ENCODE measurements at places on chromosomes 3 and 15. TPM values are rescaled to one million over a fixed set of nuclear protein-coding genes. Genes with fewer than 3 reads are reported as not detected.

CMTM8 gene
- 4.8 TPM for total RNA-seq

- DNase-seq, result no peak
These were observed 29.3 kb downstream of the RFTN1 start for GRCh38 chr3:16484216-16484615.

DNA sequence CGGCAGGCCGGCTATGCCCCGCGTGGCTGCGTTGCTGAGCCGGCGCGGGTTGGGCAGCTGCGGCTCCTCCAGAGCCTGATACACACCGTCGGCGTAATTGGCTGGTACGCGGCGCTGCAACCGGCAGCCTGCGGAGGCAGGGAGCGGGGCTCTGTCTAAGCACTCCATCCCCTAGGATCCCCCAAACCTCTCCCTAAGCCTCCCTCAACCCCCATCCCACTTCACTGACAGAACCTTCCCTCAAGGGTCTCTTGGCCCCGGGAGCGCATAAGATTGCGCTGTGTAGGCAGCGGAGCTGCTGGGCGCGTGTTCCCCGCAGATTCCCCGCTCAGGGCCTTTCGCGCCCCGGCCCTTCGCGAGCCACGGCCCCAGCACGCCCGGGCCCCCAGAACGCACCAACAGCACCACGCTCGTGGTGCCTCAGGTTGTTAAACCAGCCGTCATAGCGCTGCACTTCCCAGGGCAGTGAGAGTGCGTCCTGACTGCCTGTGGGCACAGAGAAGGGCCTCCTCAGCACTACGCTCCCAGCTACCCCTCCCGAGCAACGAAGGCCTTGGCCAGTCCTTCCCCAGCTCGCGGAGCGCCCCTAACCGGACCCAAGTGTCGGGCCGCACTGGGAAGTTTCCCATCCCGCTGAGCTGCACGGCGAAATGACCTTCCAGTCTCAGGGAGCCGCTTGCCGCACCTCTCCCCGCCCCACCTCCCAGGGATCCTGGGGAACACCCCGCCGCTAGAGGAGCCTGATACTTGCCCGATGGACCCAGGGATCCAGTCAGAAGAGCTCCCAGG, 1.2 kb downstream of the DUOX2 start:
- DNase-seq, result no peak

GRCh38 chr15:100952566-100952965, 33.4 kb downstream of the LRRK1 start:
- DNase-seq, result no peak

- DNase-seq, result no peak
These were observed 17.9 kb downstream of the PLS1 start for GRCh38 chr3:142614059-142614626.

DNA sequence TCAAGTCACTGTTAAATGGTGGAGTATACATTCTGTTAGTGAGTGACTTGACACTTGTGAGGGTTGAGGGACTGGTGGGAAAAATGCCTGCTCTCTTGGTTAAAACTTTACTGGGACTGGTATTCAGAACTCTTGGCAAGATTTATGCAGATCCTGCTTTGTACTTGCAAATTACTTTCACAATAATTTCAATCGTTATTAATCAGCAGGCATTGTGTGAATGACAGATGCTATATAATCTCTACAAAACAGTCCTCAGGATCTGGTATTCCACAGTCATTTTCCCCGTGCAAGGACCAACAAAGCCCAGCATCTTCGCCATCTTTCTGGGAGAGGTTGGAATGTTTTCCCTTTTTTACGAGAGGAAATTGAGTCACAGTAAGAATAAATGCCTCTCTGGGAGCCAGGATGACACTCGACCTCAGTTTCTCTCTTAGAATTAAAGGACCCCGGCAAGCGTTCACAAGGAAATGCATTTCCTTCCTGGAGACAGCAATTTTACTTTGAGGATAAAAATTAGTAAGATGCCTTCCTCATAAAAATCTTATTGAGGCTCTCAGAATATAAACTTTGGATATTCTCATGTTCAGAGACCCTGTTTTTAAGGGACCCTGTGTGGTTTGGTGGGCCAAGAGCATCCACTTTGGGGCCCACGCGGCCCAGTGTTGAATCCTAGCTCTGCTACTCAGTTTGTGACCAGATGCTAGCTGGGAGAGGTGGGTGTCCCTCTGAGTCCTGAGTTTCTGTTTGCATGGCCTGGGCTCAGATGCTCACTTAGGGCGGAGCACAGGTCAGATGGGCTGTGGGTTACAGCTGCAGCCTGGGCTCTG, 45.3 kb upstream of the PLCL2 start:
- no peak for DNase-seq

DNA sequence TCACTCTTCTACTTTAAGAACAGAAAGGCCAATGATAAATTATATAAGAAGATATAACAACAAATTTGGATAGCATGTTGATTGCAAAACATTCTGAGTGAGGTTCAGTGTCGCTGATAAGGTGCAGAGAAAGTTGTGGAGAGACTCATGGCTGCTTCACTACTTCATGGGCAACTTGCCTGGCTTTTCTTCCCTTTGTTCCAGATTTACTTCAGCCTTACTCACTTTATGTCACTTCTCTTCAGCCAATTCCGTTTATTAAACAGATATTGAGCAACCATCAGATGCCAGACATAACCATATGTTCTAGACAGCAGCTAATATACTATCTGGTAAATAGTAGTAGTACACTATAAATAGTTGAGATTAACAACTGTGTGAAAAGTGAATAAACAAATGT, 150.0 kb upstream of the CHL1 start:
- no peak for DNase-seq

Measured in omental fat pad (tissue), 4 donors.